Endothelial cell of umbilical vein (primary cell): ENCODE measurements at places on chromosomes 7 and 10.

GRCh38 chr7:40234046-40234445, 99.2 kb downstream of the SUGCT start:
- DNase-seq, result no peak

DNA sequence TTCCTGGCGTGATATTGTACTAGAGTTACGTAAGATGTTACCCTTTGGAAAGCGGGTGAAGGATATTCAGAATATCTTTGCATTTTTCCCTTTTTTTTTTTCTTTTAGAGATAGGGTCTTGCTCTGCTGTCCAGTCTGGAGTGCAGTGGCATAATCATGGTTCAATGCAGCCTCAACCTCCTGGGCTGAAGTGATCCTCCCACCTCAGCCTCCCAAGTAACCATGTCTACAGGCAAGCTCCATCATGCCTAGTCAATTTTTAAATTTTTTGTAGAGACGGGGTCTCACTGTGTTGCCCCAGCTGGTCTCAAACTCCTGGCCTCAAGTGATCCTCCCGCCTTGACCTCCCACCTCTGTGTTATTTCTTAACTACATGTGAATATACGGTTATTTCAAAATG, 18.4 kb downstream of the VPS41 start:
- no peak for DNase-seq

DNA sequence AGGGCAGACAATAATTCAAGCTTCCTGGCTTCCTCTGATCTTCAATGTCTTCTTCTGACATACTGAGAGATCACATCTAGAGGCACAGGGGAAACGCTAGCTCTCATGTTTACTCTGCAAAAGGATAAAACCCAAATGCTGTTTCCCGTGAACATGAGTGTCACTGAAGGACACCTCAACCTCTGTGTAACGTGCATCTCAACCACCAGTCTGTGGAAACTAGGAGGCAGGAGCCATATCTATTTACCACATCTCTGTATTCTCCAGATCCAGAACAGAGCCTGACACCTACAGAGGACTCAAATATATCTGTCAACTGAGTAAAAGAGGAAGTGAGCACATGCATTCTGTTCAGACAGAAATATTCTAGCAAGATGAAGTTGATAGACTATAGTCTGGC, 140.3 kb upstream of the TARP start:
- DNase-seq, result no peak

- DNase-seq, result no peak
Measured at GRCh38 chr10:15263657-15264323, 95.3 kb upstream of the NMT2 start.
